NCI-H524 (cell line): ENCODE measurements at places on chromosomes 11 and 22.

GRCh38 chr11:1892116-1892515, 421 bp upstream of the PRR33 start:
- DNase-seq: no peak

DNA sequence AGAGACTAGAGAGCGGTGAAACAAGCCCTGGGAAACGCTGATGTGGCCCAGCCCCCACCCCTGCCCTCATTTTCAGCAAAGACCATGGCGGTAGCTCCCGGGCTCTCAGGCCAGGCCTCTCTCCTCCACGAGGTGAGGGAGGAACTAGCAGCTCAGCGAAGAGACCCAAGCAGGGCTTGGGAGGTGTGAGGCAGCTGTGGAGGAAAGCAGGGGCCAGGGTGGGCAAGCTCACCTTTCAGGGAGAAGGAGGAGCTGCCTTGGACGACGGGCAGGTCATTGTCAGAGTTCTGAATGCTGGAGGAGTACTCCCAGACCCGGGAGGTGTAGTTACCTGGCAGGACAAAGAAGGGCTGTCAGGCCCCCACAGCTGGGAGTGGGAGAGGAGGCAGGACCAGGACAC, 19.9 kb downstream of the TRIM29 start:
- DNase-seq: no peak

DNA sequence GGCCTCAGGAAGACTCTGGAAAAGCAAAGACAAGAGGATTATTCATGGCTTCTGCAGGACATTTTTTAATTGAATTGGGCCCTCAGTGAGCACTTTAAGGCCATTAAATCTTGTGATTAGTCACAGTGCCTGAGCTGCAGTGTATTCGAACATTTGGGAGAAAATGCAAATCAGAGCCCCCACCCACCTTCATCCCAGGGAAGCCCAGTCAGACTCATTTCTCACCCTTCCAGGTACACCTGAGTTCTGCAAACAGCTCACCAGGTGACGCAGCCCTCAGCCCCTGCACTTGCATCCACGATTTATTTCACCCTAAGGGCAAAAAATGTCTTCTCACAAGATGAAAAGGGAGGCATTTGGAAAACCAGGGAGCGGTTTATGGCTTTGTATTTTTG, 128.7 kb downstream of the MPPED1 start:
- DNase-seq: no peak

DNA sequence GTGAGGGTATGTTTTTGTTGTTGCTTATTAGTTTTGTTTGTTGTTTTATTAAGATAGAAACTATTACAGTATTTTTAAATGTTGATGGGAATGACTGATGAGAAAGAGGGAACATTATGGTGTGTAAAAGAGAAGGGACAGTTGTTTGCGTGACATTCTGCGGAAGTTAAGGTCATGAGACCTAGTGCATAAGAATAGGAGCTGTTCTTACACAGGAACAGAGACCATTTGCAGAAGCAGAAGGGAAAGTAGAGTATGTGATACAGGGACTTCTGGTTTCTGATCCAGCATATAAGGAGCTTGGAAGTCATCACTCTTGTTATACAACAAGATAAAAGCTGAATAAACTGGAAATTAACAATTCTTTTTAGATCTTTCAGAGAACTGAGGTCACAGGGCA, 299.2 kb upstream of the API5 start:
- no peak for DNase-seq

- DNase-seq: no peak
These were observed 22.7 kb downstream of the OR5A2 start for GRCh38 chr11:59403546-59403945.

DNA sequence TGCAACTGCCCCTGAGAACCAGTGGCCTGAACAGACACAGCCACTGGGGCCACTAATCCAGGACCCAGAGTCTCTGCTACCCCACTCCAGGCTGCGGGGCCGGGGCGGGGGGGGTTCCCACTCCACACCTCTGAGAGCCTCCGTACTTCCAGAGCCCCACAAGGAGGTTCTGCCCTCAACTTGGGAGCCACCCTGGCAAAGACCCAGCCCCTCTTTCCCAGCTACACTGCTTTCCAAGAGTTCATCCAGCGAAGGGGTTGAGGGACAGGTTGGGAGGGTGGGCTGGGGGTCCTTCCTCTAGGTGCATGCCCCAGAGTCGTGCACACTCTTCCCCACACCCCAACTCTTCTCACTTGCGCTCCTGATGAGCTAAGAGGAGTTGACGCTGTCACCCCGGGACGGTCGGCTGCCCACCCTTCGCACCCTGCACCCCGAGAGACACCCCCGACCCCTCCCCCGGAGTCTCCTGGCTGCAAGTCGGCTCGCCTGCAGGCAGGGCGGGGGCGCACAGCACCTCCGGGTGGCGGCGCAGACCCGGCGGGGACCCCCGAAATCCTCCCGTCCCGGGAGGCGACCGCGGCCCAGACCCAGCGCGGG, 531 bp downstream of the RAB3IL1 start:
- no peak for DNase-seq
